ENCODE measurements at places on chromosomes 13 and 19.

DNA sequence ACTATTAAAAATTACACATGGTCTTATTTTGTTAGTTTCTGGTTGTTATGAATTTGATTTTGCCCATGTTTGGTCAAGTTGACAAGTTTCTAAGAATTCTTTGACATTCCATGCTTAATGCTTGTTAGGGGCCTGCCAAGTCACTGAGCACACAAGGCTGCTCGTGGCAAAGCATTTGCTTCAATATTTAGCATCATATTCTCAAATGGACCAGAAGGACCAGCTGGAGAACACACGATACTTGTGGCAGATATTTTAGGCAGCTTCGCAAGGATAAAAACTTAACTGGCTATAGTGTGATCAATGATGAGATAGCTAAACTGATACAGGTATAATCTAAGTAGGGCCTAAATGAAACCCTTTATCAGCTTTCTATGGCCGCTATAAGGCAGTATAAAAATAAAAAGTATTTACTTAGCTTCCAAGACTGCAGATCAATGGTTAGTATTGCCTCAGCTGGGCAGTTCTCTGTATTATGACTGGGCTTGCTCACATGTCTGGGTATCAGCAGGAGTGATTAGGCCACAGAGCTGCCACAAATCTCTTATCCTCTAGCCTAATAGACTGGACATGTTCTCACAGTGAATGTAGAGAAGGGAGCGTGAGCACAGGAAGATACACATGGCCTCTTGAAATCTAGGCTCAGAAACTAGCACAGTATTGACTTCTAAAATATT is 155.9 kb upstream of the SPRY2 start:
- no peak for DNase-seq

DNA sequence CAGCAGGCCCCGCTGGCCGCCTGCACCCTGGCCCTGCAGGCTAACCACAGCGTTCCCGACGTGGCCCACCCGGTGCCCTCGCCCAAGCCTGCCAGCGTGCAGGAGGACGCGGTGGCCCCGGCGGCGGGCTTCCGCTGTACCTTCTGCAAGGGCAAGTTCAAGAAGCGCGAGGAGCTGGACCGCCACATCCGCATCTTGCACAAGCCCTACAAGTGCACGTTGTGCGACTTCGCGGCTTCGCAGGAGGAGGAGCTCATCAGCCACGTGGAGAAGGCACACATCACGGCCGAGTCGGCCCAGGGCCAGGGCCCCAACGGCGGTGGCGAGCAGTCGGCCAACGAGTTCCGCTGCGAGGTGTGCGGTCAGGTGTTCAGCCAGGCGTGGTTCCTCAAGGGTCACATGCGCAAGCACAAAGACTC is 72.1 kb downstream of the ZNF536 start:
- no peak for DNase-seq

DNA sequence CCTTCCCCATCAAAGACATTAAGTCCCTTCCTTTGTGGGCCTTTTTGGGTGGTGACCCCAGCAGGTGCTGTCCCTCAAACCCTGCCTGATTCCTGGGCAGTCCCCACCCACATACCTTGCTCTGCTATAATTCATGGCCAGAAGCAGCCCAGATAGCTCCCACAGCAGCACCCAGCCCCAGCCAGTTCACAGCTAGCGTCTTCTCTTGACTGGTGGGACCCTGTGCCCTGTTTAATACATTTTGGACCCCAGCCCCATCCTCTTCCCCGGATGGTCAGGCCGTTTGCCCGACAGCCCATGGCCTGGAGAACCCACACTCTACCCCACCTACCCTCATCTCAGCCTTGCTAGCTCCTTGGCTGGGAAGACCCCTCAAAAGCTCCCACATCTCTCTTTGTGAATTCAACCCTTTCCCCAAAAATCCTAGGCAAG is 2.1 kb downstream of the CCDC106 start:
- DNase-seq, result no peak

DNA sequence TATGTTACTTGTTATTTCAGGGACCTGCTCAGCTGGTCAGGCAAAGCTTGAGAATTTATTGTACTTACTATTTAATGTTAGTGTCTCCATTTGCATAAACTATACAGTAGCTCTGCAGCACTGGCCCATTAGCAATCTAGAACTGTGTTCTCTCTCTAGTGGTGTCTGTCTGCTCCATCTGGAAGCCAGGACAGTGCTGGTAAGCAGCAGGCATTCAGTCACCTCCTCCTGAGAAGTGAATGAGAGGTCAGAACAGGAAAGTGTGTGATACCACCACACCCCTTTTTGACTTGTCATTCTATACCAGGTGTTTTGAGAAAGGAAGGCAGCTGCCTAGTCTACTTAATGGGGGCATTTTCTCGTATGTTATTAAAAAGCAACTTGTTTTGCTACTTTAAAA is 3.9 kb downstream of the COG3 start:
- no peak for DNase-seq

GRCh38 chr13:88674841-88675240 is 1003.7 kb downstream of the SLITRK5 start:
- DNase-seq, result no peak

- no peak for DNase-seq
Measured at GRCh38 chr19:29549105-29550070, 23.6 kb downstream of the VSTM2B start.

DNA sequence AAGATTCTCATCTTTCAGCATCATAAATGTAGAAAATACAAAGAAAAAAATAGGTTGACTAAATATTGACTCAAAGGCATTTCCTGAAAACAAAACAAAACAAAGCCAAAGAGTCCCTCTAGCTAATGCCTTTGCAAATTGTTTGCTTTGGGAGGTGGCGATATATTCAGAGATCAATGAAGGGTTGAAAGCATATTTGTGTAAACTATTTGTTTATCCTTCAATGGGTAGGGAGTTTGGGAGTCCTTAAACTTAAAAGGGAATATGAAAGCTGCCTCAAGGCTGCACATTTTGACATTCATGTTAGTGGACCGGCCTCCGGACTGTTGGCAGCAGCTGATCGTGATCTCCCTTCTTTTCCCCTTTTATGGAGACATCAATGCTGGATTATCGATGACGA is 257.5 kb downstream of the ITGBL1 start:
- no peak for DNase-seq

DNA sequence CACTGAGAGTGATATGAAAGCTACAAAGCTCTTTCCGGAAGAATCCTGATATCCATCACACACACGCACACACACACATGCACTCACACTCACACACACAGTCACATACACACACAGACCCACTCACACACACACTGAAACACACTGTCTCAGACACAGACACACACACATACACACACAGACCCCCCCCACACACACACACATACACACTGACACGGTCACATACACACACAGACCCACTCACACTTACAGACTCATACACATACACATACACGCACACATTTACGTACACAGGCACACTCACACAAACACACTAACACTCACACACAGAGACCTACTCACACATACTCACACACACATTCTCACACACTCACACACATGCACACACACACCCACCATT is 58.6 kb downstream of the LIG4 start:
- DNase-seq, result no peak

- DNase-seq, result peak; percentile 24
Measured at GRCh38 chr19:34364830-34365462, at the start of gene GPI. Gene GPI, plus strand, starts transcription at chr19:34365196. Its CDS starts 71 bp downstream, at chr19:34365267.

GRCh38 chr19:18160493-18160970 is 7.6 kb downstream of the PIK3R2 start:
- DNase-seq, result no peak

GRCh38 chr19:4508698-4509097 is 9.6 kb downstream of the PLIN4 start:
- DNase-seq, result no peak

DNA sequence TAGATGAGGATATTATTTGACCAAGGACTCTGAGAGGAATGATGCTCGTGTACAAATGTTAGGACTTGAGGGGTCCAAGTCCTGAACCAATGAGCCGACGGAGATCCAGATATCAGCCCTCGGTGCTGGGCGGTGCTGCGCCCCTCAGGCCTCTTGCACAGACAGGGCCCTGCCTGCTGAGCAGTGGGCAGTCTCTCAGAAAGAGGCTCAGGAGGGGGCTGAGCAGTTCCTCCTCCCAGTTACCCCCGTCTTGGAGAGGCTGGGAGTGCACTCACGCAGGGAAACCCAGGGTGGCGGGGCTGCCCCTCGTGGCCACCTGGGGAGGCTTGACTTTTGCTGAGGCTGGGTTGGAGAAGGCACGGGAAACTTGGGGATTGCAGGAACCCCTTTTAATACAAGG is 18.4 kb downstream of the TEX29 start:
- DNase-seq, result no peak

DNA sequence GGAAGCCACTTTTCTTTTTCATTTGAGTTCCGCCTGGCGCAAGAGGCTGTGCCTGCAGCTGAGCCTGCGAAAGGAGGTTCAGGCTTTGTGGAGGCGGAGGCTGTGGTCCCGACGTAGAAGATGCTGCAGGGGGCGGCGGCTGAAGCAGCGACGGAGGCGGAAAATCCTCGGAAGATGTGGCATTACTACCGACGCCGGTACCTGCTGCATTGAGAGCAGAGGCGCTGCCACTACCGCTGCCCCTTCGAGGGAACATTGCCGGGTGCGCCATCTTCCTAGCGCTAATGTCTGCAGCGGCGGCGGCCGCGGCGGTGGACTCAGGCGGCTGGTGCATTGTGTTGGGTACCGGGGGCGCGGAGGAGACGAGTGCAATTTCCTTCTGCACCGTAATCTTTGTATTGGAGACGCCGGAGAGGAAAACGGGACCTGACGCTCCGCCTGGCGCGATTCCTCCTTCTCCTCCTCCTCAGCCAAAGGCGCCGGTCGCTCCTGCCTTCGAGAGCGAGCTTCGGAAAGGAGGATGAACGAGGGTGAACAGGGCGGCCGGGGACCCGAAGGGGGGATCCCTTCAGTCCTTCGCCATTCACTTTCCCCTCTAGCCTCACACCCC is at the start of gene TSC22D1:
Gene TSC22D1, minus strand, starts transcription at position 590 of the 610 bp plus-strand sequence. Its CDS starts 256 bp downstream, at position 334.
- peak; percentile 53 for DNase-seq

Data from AG10803 (cell line).